ENCODE measurements at places on chromosomes 2 and 18. TPM values are rescaled to one million over a fixed set of nuclear protein-coding genes. Genes with fewer than 3 reads are reported as not detected.

- H3K36me3 ChIP-seq: no peaks in the 10 kb centered on the region
- no peak overlapping the region for H3K27ac ChIP-seq
- H3K27me3 ChIP-seq: no peaks in the 10 kb centered on the region
- no peak overlapping the region for H3K4me3 ChIP-seq
- no peak for DNase-seq
- H3K4me1 ChIP-seq: no peaks in the 10 kb centered on the region
These were observed 1728.3 kb downstream of the SUCLG1 start for GRCh38 chr2:82730811-82731210.

DNA sequence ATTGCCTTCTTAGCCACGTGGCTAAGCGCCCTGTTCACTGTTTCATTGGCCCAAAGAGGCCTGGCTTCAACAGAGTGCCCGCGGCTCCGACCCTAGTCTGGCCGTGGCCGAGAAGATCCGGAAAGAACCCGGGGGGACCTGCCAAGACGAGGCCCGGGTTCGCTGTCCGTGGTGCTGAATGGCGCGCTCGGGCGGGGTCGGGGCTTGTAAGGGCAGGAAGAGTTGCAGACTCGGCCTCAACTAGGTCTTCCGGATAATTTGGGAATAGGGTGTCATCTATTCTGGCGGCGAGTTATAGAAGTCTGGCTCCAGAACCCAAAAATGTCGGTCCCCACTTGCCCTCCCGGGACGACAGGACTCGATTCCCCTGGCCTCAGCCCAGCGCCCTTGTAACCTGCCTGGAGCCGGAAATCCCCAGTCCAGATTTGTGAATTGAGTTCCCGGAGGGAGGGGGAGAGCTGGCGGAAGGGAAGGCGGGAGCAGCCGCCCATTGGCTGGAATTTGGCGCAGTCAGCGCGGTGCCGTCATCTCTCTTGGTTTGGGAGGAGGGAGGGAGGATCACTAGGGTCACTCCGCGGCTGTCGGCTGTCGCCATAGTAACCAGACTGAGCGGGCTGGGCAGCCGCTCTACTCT lies 3.5 kb downstream of the CDK5R2 start:
- DNase-seq: peak; percentile 91
- peak overlapping the region; percentile 53 for H3K4me3 ChIP-seq
- H3K27ac ChIP-seq: no peak overlapping the region
- H3K36me3 ChIP-seq: no peaks in the 10 kb centered on the region

GRCh38 chr2:226489775-226490541 lies 309.7 kb downstream of the IRS1 start:
- no peak overlapping the region for H3K4me3 ChIP-seq
- H3K36me3 ChIP-seq: no peaks in the 10 kb centered on the region
- no peaks in the 10 kb centered on the region for H3K27me3 ChIP-seq
- DNase-seq: no peak
- peaks cover under 1% of the 10 kb centered on the region for H3K4me1 ChIP-seq

GRCh38 chr2:65049010-65049639 lies 7.1 kb upstream of the CEP68 start:
- H3K27me3 ChIP-seq: no peaks in the 10 kb centered on the region
- no peak for DNase-seq
- peaks cover 18% of the 10 kb centered on the region for H3K36me3 ChIP-seq
- H3K4me1 ChIP-seq: peaks cover 13% of the 10 kb centered on the region
- H3K4me3 ChIP-seq: no peak overlapping the region
- peak overlapping the region; percentile 11 for H3K27ac ChIP-seq

- no peak overlapping the region for H3K27ac ChIP-seq
- no peaks in the 10 kb centered on the region for H3K36me3 ChIP-seq
- H3K4me3 ChIP-seq: no peak overlapping the region
- H3K4me1 ChIP-seq: peaks cover 7% of the 10 kb centered on the region
- H3K27me3 ChIP-seq: no peaks in the 10 kb centered on the region
- no peak for DNase-seq
These were observed 530.3 kb upstream of the MEX3C start for GRCh38 chr18:51727780-51728179.

GBX2 gene
- total RNA-seq: 0.89 TPM

- H3K27me3 ChIP-seq: no peaks in the 10 kb centered on the region
- H3K36me3 ChIP-seq: no peaks in the 10 kb centered on the region
- DNase-seq: no peak
These were observed 61.3 kb upstream of the PGAP1 start for GRCh38 chr2:196987649-196988364.

UGT1A4 gene
- total RNA-seq: not detected

DNA sequence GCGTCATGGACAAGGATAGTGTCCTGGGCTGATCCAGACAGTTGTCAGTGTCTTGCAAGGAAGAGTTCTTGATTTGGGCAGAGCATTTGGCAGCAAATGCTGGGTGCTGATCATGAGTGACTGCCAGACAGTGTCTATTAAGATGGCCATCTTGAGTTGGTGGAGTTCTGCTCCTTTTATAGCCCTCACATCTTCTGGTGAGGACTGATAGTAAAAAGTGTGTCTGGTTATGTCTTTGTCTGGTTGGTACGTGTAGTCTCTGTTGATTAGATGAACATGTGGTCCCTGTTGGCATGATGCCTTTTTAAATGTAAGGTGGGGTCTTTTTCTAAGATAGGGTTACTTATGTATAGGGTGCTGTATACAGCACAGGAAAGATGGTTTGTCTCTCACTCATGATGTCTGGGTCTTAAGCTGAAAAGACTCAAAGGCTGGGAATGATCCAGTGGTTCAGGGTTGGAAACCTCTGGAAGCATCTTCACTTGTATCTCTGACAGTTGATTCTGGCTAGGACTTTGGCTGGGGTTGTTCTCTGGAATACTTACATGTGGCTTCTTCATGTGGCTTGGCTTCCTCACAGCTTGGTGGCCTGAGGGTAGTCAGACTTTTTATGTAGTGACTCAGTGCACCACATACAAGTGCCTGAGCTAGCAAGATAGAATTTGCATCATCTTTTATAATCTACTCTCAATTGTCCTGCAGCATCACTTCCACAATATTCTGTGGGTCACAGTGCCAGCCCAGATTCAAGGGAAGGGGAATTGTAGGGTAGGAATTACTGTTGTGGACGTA lies 11.8 kb downstream of the MTX2 start:
- H3K4me3 ChIP-seq: no peak overlapping the region
- no peak for DNase-seq
- H3K36me3 ChIP-seq: no peaks in the 10 kb centered on the region
- no peaks in the 10 kb centered on the region for H3K4me1 ChIP-seq

SKA1 gene
- total RNA-seq: 18.9 TPM

- H3K4me3 ChIP-seq: no peak overlapping the region
- DNase-seq: no peak
- no peak overlapping the region for H3K27ac ChIP-seq
- no peaks in the 10 kb centered on the region for H3K4me1 ChIP-seq
- no peaks in the 10 kb centered on the region for H3K36me3 ChIP-seq
These were observed 101.3 kb downstream of the PID1 start for GRCh38 chr2:229169751-229170150.

COL3A1 gene
- not detected for total RNA-seq

GRCh38 chr2:107462181-107462580 lies 364.5 kb upstream of the RGPD4 start:
- H3K4me1 ChIP-seq: no peaks in the 10 kb centered on the region
- no peak overlapping the region for H3K27ac ChIP-seq
- no peaks in the 10 kb centered on the region for H3K36me3 ChIP-seq
- DNase-seq: no peak

DNA sequence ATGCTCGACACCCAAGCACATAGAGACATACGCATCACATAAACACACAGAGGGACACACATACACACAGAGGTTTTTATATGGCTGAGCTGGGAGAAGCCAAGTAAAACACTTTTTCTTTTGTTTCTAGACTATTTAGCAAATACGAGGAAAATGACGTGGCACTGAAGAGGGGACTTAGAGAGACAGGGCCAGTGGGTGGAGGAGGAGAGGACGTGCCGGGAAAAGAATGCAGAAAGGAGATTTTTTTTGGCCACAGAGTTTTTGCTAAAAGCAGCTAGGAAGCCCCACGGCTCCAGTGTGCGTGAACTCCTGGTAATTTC lies 168.5 kb upstream of the KLF7 start:
- H3K4me3 ChIP-seq: peak overlapping the region; percentile 49
- H3K27ac ChIP-seq: peak overlapping the region; percentile 77
- H3K27me3 ChIP-seq: no peaks in the 10 kb centered on the region

DNA sequence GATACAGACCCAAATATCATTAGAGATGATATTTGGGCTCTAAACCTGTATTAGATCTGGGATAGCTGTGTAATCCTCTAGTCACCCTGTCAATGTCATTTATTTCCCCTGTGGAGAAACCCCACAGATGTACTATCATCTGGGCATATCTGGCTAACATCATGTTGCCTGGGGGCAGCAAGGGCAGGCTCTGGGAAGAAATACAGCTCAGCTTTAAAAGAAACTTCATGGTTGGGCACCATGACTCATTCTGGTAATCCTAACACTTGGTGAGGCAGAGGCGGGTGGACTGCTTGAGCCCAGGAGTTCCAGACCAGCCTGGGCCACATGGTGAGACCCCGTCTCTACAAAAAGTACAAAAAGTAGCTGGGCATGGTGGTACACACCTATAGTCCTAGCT lies 282.5 kb downstream of the SLC8A1 start:
- H3K27me3 ChIP-seq: no peaks in the 10 kb centered on the region
- no peak for DNase-seq
- no peaks in the 10 kb centered on the region for H3K4me1 ChIP-seq
- no peak overlapping the region for H3K4me3 ChIP-seq
- H3K27ac ChIP-seq: no peak overlapping the region

IL18RAP gene
- not detected for total RNA-seq

DNA sequence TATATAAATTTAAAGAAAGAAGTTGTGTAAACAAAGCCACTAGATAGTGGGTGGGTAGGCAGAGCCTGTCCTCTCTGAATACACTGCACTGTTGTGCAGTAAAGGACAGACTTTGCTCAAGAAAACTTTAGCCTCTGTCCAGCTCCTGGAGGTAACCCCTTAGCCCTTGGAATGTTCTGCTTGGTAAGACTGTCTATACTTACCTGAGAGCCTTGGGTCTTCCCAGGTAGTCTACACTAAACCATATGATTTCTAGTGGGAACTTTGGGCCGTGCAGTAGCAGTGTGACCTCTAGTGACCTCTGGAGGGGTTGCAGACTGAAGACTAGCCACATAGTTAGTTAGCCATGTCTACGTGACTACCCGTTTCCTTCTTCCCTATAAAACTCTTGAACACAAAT lies 678.3 kb upstream of the NRXN1 start:
- H3K27me3 ChIP-seq: no peaks in the 10 kb centered on the region
- H3K4me1 ChIP-seq: no peaks in the 10 kb centered on the region
- no peaks in the 10 kb centered on the region for H3K36me3 ChIP-seq
- no peak overlapping the region for H3K27ac ChIP-seq
- peak; percentile 25 for DNase-seq

DNA sequence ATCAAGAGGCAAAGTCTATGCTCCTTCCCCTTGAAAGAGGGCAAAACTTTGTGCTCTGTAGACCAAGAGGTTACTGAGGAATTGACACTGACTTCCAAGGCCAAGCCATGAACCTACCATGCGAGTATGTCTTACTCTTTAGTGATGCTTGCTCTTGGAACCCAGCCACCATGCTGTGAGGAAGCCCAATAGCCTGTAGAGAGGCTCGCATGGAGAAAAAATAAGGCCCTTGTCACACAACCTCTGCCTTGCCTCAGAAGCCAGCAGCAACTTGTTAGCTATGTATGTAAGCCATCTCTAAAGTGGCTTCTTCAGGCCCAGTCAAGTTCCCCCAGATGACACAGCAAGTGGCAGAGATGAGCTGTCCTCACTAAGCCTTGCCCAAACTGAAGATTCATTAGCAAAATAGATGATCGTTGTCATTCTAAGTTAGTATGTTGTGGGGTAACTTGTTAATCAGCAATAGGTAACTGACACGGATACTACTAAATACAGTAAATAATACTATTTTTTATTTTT lies 66.1 kb upstream of the RGPD5 start:
- H3K27me3 ChIP-seq: no peaks in the 10 kb centered on the region
- H3K27ac ChIP-seq: no peak overlapping the region
- no peaks in the 10 kb centered on the region for H3K4me1 ChIP-seq
- H3K36me3 ChIP-seq: no peaks in the 10 kb centered on the region
- no peak overlapping the region for H3K4me3 ChIP-seq
- DNase-seq: no peak

MLPH gene
- total RNA-seq: 17.0 TPM

DNA sequence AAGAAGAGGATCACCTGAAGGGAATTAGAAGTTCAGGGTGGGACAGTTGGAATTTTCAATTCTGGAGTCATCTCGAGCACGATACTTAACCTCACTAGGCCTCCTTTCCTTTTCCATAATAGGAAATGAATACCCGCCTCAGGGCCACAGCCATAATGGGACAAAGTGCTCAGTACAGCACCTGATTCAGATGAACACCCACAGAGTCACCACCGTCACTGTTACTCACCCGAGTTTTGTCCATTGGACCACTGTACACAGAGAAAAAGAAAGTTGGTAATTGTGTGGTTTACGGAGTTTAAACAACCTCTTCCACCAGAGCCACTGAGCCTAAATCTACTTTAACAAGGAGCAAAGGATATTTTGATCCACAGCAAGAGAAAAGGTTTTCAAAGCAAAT lies 122.0 kb upstream of the NDUFV2 start:
- H3K4me3 ChIP-seq: no peak overlapping the region
- no peaks in the 10 kb centered on the region for H3K27me3 ChIP-seq
- no peaks in the 10 kb centered on the region for H3K36me3 ChIP-seq
- DNase-seq: no peak
- no peak overlapping the region for H3K27ac ChIP-seq
- peaks cover 2% of the 10 kb centered on the region for H3K4me1 ChIP-seq

DNA sequence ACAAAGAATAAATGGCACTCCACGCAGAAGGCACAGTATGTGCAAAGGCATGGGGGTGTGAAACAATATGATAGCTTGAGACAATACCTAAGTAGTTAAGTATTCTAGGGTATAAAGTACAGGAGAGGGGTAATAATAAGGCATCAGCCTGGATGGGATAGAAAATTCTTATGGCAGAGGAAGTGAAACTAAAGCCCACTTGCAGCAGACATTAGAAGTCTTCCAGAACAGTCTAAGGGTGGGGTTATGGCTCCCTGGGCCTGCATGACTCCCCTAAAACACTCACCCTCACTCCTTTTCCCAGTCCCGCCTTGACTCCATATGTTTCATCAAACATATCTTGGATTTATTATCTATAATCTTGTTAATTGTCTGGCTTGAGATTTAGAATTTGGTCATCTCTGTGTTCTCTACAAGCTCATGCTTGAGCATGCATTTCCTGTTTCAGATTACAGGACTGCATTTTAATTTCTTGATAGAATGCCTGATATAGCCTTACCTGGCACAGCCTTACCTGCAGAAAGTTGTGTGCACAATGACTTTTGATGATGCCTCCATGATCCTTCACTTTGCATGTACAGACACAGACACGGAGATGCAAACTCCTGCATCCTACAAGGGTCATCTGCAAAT lies 28.5 kb upstream of the TMBIM1 start:
- H3K27me3 ChIP-seq: no peaks in the 10 kb centered on the region
- no peak for DNase-seq
- H3K27ac ChIP-seq: no peak overlapping the region
- no peak overlapping the region for H3K4me3 ChIP-seq
- no peaks in the 10 kb centered on the region for H3K36me3 ChIP-seq

DNA sequence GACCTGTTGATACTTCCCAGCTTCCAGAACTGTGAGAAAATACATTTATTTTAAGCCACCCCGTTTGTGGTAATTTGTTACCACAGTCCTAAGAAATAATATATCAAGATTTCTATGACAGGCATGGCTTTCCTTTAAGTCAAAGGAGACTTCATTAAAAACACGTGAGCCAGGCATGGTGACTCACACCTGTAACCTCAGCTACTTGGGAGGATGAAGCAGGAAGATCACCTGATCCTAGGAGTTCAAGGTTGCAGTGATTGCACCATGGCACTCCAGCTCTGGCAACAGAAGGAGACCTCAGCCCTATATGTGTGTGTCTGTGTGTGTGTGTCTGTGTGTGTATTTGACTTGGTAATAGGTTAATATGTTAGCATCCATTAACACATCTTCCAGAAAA lies 69.8 kb upstream of the SCN7A start:
- DNase-seq: no peak
- no peaks in the 10 kb centered on the region for H3K36me3 ChIP-seq
- H3K27me3 ChIP-seq: no peaks in the 10 kb centered on the region
- no peak overlapping the region for H3K27ac ChIP-seq
